ENCODE measurements at places on chromosomes 7 and 10.

- no peak for DNase-seq
Observed at GRCh38 chr10:88982366-88982765, 8.2 kb upstream of the FAS start.

DNA sequence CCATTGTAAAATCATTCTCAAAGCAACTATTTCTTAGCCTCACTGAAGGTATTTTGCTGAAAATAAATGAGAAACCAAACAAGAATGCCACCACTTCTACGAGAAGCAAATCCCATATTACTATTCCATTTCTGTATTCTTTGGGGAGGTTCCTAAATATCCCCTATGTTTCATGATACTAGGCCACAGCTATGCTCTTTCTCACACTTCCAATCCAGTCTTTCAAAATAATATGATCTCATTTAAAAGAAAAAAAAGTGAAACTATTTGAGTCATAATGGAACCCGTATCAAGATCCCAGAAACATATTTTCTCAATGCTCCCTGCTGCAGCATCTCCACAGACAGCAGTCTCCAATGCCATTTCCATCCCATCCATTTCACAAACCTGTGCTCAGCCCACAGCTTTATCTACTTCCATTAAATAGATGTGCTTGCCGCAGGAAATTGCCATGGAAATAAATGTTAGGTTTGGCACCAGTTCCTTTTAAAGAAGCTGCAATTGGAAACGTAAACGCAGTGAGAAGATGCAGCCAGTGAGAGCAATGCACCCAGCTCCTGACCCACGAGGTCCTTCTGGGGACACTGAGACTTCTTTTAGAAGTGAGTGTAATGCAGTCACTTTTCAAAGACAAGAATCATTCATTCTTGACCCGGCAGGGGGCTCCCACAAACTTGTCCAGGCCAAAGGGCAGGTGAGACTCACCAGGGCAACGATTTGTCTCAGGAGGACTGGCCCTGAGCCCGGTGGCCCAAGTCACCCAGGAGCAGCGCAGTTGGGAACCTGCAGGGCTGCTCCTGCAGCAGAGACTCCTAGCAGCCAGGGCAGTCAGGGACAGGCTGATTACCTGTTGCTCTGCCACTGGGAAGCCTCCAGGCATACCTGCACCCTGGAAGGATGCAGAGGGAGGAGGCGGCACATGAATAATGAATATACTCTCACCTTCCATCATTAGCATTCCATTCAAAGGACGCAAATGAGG is 99.6 kb downstream of the C10orf90 start:
- no peak for DNase-seq

- DNase-seq = no peak
Observed at GRCh38 chr7:139713061-139713460, 64.7 kb downstream of the HIPK2 start.

DNA sequence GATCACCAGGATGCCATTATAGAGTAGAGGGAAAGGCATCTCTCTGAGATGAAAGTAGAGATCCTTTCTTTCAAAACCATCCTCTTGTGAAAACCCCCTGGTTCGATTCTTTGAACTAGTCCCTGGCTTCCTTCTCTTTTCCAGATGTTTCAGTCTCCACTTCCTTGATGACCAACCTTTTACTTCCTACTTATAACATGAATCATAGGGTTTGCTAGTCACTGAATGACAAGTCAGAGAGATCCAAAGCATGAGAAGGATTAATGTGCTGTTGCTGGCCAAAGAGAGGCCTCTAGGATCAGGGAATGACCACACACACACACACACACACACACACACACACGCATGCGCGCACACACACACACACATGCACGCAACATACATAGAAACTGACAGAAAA is 161.1 kb upstream of the FRMD4A start:
- no peak for DNase-seq

- no peak for DNase-seq
Observed at GRCh38 chr10:17951868-17952371, at the start of gene SLC39A12. Gene SLC39A12, plus strand, starts transcription at chr10:17951918. Its CDS starts 1,359 bp downstream, at chr10:17953277.

DNA sequence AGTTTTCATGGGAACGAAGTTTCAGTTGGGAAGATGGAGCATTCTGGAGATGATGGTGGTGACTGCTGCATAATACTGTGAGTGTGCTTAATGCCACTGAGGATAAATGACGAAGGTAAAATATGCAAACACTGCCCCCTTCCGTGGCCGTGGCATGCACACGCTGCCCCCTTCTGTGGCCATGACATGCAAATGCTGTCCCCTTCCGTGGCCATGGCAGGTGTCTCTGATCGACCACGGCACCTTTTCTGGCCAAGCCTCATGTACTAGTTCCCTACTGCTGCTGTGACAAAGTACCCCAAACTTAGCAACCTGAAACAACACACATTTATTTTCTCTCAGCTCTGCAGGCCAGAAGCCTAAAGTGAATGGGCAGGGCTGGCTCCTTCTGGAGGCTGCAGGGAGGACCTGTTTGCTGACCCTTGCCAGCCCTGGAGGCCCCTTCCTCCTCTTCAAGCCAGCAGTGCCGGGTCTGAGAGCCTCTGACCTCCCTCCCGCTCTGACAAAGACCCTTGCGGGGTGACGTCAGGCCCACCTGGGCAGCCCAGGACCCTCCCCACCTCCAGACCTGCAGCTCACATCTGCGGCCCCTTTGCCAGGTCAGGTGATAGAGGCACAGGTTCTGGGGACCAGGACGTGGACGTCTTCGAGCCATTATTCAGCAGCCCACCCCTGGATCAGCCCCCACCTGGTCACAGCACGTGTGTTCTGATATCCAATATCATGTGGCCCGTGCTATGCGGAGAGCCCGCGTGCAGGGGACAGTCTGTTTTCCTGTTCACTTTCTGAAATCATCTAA is 82.0 kb downstream of the MICALL2 start:
- DNase-seq = no peak

Data from activated T-cell treated with anti-CD3 and anti-CD28 coated beads for 48 hours (primary cell).